ENCODE measurements at places on chromosomes 7 and 10.

DNA sequence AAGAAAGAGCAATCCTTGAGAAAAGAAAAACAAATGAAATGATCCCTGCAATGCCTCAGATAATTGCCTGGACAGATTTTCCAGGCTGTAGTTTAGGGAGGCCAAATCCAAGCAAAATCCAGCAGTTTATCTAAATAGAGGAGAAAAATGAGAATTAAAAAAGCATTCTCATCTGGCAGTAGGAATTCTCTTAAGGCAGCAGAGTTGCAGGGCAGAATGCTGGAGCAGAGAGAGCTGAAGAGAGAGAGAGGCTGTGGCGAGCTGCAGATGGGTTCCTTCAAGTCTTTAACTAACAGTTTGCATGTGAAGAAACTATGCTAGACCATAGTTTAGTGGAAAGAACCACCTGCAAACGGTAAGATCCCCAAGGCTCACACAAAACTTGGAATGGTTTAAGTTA, 6.0 kb upstream of the LIPA start:
- no peak for DNase-seq

- DNase-seq: no peak
These were observed 50.8 kb upstream of the KLF6 start for GRCh38 chr10:3835770-3836169.

DNA sequence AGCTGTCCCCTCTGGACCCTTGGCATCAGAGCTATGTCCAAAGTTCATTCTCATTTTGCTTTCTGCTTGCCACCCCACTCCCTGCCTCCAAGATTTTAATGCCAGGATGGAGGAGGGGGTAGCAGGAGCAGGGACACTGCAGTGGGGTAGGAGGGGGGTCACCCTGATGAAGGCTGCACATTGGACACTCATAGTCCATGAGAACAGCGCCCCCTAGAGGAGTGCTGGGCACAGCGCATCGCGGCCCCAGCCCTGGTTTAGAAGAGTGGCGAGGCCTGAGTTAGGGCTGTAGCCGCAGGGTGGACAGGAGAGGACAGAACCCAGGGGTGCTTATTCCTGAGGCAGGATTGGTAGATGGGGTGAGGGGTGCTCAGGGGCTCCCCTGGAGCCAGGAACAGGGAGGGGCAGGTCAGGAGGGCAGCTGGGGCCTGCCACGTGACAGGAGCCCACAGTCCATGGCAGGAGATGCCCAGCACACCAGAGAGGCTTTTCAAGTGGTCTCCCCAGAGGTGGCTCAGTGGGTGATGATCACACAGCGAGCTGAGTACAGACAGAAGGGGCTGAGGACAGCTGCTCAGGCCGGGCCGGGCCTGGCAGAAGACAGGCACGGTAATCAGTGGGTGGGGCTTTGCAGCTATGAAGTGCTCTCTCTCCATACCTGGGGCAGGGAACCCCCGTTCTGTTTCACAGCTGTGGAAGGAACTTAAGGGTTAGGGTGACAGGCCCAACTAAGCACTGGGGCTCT, 71.4 kb downstream of the NEURL1 start:
- no peak for DNase-seq

- DNase-seq: no peak
These were observed 409.8 kb upstream of the ZMIZ1 start for GRCh38 chr10:78658645-78659597.

- no peak for DNase-seq
These were observed 54.5 kb upstream of the LBX1 start for GRCh38 chr10:101283762-101284100.

DNA sequence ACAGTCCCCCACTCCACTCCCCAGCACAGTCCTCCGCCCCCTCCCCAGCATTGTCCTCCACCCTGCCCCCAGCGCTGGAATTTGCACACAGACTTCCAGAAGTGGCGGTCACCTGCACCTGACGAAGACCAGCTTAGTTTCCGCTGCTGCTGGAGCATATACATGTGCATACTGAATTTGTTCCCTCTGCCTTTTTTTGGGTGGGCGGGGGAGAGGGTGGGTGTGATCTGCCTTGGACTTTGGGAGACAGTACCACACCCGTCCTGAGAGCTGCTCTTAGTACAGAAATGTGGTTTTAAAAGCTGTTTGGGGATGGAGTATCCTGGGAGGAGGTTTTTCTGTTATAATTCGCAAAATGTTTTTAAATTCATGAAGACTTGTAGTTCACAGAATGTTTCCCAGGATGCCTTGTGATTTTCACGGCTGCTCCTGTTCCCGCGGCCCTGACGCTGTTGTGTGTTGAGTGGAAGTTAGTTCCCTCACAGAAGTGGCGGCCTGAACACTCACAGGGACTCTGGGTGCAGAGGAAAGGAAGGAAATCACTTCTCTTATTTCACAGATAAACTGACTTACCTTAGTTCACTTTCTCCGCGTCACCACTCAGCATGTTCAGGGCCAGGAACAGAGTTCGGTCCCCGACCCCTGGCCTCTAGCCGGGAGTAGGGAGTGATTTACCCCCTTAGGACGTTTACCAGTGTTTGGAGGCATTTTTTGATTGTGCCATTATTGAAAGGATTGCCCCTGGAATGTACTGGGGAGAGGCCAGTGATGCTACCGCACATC, 18.6 kb downstream of the PFKP start:
- no peak for DNase-seq

- peak; percentile 72 for DNase-seq
These were observed 2.2 kb upstream of the IGFBP3 start for GRCh38 chr7:45923290-45923689.

- DNase-seq: no peak
These were observed 33.0 kb downstream of the PDLIM1 start for GRCh38 chr10:95257849-95258248.

DNA sequence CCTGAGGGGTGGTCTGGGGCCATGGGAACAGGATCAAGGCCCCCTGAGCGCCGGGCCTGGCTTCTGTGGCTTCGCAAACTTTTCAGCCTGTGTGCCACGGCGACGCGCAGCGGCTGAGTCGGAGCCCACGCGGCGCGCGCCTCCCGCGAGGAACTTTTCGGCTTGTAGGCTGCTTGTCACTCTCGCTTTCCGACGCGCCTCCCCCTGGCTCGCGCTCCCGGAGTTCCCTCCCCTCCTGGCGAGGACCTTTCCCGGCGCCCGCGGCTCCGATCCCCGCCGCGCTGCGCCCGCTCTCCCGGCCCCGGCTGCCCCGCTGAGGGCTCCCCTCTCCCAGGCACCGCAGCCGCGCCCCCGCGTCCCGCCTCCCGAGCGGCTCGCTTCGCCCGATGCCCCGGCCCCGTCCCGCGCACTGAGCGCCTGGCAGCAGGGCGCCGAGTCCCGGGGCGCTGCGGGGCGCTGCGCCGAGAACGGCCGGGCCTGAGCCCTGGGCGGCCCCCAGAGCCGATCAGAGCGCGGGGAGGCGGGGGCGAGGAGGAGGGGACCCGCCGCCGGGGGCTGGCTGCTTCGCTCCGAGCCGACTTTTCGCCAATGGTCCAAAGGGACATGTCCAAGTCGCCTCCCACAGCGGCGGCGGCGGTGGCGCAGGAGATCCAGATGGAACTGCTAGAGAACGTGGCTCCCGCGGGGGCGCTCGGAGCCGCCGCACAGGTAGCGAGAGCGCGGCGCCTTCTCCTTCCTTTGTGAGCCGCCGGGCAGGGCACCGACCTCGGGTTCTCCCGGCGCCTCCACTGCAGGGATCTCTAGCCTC, at the start of gene CACNB2:
Gene CACNB2 (plus strand): TSS at position 276 of the 808 bp plus-strand sequence.
- DNase-seq: no peak

DNA sequence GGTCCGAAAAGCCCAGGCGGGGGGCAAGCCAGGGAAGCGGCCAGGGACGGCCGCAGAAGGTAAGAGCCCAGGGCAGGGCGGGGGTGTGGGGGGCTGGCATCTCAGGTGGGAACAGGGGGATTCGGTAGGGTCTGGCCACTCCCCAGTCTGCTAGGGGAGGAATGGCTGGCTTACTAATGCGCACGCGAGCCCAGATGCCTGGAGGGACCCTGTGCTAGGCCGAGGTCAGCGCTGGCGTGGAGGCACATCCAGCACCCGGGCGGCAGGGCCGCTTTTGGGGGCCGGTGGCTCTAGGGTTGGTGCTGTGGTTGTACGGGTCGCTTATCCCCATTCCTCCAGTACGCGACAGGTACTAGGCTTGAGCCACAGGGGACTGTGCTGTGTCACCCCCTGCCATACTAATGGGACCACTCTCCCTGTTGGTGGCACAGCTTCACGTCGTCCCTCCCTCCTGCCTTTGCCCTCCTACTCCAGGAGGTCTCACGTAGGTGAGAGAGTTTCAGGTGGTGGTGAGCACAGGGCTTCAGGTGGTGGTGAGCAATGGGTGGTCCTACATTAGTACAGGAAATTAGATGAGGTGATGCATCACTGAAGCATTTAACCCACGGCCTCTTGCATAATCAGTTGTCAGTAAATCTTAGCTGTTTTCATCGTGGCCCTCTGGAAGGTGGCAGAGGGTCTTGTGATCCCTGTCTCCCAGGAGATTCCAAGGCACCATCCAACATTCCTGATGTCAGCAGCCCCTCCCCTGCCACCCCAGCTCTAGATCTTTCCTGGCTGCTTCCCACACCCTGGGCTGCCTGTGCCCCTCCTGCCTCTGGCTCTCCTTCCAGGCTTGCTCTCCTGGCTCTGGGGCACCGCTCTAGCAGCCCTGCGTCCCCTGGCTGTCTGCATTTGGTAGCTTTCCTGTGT, 971 bp downstream of the AEBP1 start:
- DNase-seq: no peak

DNA sequence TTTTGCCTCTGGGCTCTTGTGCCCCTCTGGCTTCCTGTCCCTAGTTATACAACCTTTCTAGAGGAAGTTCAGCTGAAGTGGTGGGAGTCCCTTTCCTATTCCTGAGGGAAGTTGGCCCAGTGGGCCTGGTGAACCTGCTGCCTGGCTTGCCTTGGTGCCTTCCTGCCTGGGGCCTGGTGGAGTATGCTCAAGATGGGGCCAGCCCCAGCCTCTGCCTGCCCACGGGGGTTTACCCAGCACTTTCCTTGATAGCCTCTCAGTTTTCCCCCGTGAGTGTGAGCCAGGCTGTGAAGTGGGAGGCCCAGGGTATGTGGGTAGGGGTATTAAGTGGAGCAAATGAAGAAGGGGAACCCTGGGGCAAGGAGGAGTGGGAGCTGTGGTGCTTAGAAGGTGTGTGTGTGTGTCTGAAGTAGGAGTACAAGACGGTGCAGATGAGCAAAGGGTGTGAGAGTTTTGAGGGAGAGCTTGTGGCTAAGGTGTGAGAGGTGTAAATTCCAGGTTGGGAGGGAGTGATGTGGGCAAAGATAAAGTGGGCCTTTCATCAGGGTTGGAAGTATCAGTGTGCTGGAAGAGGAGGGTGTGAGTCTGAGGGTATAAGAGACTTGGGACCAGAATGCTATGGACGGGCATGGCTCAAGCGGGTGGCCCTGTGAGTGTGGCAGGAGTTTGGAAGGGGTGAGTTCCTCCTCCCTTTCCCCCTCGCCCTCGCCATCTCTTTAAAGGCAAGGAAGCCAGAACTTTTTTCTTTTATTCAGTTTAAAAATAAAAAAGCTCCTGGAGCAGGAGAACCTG, 10.9 kb upstream of the PAX2 start:
- no peak for DNase-seq

- DNase-seq: no peak
These were observed 433.5 kb upstream of the CELF2 start for GRCh38 chr10:10584161-10584560.

DNA sequence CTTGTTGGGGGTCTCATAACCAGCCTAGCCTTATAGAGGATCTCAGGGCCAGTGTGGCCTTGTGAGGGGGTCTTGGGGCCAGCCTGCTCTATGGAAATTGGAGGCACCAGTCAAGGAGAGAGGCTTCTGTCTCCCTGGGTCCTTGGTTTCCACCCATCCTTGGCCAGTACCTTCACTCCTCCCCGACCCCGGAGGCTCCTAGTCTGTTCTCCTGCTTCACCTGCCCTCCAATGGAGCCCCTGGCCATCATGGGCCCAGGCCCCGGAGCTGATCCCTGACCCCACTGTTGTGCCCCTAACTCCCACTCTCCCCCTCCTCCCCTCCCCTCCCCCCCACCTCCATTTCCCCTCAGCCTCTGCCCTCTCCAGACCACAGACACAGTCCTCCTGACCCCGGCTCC, 29.7 kb downstream of the RASGEF1A start:
- peak; percentile 31 for DNase-seq

DNA sequence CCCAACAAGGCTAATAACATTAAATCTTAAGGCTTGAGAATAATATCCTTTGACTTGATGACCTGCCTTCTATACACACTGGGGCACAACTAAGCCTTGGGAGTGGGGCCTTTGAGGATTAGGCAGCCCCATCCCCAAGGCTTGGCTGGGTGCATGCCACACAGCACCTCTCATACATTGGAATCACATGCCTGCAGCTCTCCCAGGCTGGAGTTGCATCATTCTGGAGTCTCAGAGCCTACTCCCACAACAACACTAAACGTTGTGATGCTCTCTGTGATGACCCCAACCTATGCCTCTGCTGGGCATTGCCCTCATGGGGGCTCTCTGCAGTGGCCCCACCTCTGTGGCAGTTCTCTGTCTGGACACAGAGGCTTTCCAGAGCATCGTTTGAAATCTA, 31.9 kb upstream of the SGCE start:
- DNase-seq: no peak

DNA sequence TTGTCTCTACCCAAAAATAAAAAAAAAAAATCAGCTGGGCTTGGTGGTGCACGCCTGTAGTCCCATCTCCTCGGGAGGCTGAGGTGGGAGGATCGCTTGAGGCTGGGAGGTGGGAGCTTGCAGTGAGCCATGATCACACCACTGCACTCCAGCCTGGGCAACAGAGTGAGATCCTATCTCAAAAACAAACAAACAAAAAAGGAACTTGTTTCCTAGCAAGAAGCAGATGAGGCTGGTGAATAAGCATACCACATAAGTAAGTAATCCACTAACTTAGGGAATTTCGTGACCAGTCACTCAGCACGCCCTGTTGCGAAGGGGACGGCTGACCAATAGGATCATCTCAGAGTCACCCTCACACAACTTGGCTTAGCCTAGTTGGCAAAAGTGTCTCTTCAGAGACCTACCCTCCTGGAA, 64.6 kb downstream of the CUX1 start:
- DNase-seq: peak; percentile 87

DNA sequence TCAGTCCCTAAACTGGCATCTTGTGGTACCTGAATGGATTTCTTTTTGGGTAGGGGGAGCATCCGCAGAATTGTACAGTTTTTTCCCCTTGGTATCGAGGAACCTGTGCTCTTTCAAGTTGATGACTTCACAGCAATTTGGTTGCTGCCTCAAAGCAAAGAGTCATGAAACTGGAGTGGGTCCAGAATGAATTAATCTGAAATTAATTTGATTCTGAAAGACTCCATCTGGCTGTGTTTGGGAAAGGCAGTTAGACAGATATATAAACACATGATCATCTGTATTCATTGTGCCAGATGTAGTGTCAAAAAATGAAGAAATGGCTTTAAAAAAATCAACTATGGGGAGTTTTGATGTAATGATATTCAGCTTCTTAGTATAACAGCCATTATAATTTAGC, 136.1 kb downstream of the CELF2 start:
- no peak for DNase-seq

- DNase-seq: no peak
These were observed 86.7 kb downstream of the MAD1L1 start for GRCh38 chr7:2145835-2146580.

DNA sequence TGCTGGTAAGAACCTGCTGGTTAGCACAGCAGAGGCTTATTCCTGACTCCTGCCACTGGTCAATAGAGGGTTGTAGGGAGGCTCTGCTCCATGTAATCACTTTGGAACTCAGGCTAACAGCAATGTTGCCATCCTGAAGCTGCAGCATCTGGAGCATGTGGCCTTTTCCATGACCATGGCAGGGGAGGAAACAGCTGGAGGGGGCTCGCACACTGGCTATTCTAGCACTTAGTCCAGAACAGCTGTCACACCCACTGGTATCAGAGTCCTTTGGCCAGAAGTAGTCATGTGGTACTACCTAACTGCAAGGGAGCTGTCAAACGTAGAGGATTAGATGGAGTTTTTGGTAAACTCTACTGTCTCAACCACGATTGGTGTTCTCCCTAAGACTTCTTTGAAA, 450.0 kb downstream of the RPS24 start:
- DNase-seq: no peak

- DNase-seq: no peak
These were observed 323.9 kb downstream of the AUTS2 start for GRCh38 chr7:69922026-69922803.
